Upper lobe of left lung (tissue), 6 donors: ENCODE measurements at places on chromosomes 4 and X.

- no peak for DNase-seq
Measured at GRCh38 chr4:24855741-24856140, 57.1 kb downstream of the CCDC149 start.

- no peak for DNase-seq
Measured at GRCh38 chr4:3853388-3854035, 87.3 kb downstream of the ADRA2C start.

- no peak for DNase-seq
Measured at GRCh38 chr4:102387552-102388150, 42.4 kb upstream of the SLC39A8 start.

DNA sequence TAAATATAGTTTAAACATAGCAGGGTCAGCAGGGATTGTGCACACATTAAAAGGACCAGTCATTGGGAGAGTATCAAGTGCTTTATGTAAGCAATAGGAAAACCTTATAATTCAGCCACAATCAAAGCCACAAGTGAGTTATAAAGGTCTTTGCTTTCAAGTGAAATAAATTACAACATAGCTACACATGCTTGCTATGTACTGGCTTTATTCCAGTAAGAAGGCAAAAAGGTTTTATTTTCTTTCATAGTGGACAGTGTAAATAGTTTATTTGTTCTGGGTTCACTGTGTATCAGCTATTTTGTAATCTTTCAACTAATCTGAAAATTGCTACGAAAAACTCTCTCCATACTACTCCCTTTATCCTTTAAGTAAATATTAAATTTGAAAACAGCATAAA, 691.4 kb downstream of the PCDH7 start:
- DNase-seq: no peak

DNA sequence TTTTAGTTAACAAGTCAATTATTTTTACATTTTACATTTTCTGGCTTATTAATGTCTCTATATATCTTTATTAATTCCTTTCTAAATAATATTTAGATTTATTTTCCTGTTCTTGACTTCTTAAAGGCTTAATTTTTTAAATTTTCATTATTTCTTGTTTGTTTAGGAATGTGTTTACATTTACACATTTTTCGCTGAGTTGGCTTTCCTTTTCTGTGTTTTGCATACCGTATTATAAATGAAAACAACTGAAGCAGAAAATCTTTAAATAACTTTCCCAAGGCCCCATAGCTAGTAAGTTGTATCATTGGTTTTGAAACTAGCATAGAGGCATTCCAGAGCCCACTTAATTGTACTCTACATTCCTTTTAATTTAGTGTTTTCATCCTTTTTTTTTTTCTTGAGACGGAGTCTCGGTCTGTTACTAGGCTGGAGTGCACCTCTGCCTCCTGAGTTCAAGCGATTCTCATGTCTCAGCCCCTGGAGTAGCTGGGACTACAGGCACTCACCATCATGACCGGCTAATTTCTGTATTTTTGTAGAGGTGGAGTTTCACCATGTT, 261.6 kb downstream of the IQCM start:
- DNase-seq: no peak

DNA sequence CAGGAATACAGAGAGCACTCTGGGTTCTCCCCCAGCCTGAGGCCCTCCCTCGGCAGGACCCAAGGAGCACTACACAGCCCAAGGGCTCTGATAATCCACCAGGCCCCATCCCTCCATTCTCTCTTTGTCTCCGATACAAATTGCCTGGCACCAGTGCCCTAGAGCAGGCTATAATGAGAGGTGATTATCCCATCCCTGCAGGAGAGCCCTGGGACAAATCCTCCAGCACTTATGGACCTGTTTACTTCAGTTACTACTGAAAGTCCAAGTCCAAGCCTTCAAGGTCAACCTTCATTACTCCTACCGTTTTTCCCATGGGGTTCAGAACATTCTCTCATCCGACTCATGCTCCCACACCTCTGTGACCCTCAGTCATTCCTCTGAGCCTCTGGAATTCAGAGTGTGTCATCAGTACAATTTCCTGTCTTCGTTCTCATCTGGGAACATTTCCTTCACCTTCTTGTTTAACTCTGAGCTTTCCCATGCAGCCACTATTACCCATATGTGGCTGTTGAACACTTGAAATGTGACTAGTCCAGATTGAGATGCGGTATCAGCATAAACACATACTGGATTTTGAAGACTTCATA, 299.0 kb downstream of the RAPGEF2 start:
- no peak for DNase-seq
